ENCODE measurements at places on chromosomes 3 and 15. TPM values are rescaled to one million over a fixed set of nuclear protein-coding genes. Genes with fewer than 3 reads are reported as not detected.
A peak's percentile ranks its signal among the peaks of the same experiment; 100 is the strongest.

- no peak for ATAC-seq
These were observed 76.2 kb upstream of the OXTR start for GRCh38 chr3:8845641-8846040.

GRCh38 chr3:162443376-162443775 is 946.8 kb downstream of the OTOL1 start:
- no peak for ATAC-seq

DNA sequence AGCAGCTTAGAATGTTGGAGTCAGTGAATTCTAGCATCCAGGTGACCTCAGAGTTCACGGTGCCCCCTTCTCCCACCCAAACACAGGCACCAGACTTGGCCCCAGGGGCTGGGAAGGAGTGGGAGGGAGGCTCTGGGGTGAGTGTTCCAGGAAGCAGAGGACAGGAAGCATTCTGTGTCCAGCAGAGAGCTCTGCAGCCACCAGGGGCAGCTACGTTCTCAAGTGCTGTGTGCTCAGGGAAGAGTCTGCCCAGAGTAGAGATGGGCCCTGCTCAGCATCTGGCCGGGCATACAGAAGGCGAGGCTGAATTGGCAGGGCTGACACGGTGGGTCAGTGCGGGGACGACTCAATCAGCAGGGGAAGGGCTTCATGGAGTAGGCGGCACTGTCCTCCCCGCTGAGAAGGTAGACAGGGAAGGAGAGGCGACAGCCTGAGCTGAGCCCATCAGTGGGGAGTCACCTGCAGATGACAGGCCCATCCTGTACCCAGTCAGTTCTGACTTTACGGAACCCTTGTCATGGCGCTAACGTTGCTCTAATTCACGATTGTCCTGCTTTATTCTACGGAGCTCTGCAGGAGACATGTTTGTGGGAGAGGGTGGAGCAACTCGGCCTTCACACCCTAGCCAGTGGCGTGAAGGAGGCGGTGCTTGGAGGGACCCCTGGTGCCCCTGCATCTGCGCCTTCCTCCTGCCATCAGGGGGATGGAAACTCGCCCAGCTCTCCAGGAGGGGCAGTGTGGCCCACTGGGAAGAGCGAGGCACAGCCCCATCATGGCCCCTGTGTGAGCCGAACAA is 82.2 kb downstream of the C3orf70 start:
- ATAC-seq = peak; percentile 29

GRCh38 chr15:39455471-39455991 is 125.3 kb upstream of the THBS1 start:
- no peak for ATAC-seq

GRCh38 chr3:172749230-172749965 is 1.1 kb upstream of the ECT2 start:
- peak; percentile 26 for ATAC-seq

GRCh38 chr3:141941093-141941492 is 64.7 kb downstream of the ATP1B3 start:
- ATAC-seq = no peak

DNA sequence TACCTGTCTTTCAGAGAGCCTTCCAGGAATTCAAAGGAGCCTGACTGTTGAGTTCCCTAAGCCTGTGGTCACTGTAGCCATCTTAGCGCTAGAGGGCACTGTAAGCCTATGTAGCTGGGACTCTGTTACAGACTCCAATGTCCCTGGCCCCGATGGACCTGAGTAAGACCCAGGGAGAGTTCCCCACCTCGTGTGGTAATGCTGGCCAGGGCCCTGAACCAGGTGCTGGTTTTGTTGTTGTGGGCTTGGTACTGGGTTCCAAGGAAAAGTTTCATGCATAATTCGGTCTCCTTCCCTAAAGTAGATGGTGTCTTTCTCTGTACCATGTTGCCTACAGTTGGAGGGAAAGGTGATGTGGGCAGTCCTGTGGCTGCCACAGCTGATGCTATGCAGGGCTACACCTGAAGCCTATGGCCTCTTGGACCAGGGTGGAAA is 32.4 kb downstream of the CDAN1 start:
- peak; percentile 88 for ATAC-seq

- ATAC-seq = no peak
These were observed 27.8 kb downstream of the ADGRG7 start for GRCh38 chr3:100637197-100637631.

DNA sequence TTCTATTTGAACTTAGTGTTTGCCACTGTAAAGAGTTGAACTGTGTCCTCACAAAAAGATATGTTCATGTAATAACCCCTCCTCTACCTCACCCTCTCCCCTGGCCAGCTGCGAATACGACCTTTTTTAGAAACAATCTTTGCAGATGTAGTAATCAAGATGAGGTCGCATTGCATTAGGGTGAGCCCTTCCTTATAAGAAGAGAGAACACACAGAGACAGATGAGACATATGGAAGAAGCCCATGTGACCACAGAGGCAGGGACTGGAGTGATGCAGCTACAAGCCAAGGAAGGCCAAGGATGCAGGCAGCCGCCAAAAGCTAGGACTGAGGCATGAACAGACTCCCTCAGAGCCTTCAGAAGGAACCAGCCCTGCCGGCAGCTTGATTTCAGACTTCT is 27.6 kb downstream of the GPR176 start:
- no peak for ATAC-seq

- ATAC-seq = no peak
These were observed 532.8 kb upstream of the TGFBR2 start for GRCh38 chr3:30073622-30074021.

DNA sequence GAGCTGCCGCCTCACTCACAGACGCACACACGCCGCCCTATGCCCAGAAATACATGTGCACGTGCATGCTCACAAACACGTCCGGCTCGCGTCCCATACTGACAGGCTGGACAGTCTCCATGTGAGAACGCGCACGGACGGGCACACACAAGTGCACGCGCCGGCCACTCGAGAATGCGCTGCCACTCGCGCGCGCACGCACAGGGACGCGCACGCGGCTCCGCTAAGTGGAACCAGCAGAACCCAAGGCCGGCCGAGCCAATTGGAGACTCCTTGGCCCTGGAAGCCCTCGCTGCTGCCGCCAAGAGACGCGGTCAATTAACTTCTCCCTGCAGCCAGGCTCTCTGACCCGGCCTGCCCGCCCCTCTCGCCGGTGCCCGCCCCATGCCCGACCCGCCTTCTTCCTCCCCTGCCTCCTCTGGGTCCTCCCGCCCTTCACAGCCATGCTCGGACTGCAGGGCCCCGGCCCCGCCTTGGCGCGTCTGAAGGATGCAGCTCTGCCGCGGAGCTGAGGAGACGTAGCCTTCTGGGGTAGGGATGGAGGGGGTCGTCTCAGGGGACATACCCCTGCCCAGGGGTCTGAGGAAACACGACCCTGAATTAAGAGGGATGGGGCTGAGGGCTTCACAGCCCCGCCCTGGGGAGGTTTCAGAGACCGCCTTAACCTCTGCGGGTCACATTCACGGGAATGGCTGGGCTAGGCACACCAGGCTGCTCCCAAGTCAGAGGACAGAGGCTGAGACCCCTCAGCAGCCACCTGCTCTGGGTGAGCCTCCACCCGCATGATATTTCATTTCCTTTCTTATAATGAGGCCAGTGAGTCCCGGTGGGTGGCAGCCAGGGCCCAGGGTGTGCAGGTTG is 15.0 kb downstream of the PTH1R start:
- peak; percentile 82 for ATAC-seq

GRCh38 chr3:179871782-179872181 is 165.0 kb downstream of the PEX5L start:
- no peak for ATAC-seq

The WDR72 gene
- total RNA-seq = not detected

The IRAK2 gene
- 4.4 TPM for total RNA-seq

The FBXO40 gene
- total RNA-seq = not detected

The NAALADL2 gene
- total RNA-seq = 5.6 TPM

The SEC62 gene
- total RNA-seq = 88.8 TPM
